ENCODE measurements at places on chromosomes 4 and X.

GRCh38 chrX:15814771-15815365 is 24.6 kb downstream of the ZRSR2 start:
- DNase-seq: no peak

DNA sequence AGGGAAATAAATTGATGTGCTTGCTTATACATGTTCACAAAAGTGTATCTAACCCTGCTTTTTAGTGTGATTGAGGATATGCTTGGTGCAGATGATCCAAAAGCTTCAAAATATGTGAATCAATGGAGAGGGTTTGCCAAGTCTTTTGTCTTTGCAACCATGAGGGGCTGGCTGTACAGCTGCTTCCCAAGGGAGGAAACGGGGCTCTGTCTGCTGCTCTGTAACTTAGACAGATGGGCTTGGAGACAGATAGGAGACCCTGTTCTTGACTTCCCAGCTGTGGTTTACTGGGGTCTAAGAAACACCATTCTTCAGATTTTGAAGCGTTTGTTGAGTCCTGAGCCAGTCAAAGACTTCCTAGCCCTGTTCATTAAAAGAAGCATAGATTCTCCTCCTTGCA is 152.3 kb downstream of the DCLK2 start:
- DNase-seq: no peak

GRCh38 chr4:23728393-23728792 is 161.5 kb downstream of the PPARGC1A start:
- DNase-seq: peak; percentile 47

- no peak for DNase-seq
Observed at GRCh38 chr4:146439437-146439836, 82.3 kb downstream of the SLC10A7 start.

- no peak for DNase-seq
Observed at GRCh38 chrX:123184219-123184865, at the start of gene GRIA3. Gene GRIA3 (plus strand): TSS chrX:123184278. CDS start chrX:123184536, 258 bp downstream.

DNA sequence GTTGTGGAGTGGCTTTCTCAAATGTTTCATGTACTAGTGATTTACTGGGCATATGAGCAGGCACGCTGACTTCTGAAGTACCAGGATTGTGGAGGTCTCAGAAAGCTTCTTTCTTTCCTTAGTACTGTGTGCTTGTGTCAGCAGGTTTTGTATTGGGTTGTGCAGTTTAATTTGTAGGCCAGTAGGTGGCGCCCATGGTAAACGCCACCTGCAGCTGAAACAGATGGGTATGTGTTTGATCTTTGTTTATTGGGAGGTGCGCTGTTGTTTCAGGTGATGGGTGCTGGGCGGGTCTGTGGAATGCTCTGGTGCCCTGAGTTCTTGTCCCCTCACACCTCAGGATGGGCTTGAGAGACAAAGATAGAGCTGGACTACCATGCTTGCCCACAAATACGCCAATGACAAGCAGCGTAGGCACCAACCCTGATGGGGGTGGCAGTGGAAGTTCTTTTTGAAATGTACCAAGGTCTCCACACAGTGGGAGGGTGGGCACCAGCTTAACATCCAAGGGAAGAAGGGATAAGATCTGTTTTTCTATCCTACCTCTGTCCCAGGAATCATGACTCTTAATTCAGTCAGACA is 141.5 kb downstream of the RPS6KA6 start:
- peak; percentile 33 for DNase-seq

GRCh38 chrX:30812326-30812725 is 76.7 kb downstream of the TAB3 start:
- no peak for DNase-seq

- no peak for DNase-seq
Observed at GRCh38 chr4:31239886-31240285, 519.7 kb downstream of the PCDH7 start.

DNA sequence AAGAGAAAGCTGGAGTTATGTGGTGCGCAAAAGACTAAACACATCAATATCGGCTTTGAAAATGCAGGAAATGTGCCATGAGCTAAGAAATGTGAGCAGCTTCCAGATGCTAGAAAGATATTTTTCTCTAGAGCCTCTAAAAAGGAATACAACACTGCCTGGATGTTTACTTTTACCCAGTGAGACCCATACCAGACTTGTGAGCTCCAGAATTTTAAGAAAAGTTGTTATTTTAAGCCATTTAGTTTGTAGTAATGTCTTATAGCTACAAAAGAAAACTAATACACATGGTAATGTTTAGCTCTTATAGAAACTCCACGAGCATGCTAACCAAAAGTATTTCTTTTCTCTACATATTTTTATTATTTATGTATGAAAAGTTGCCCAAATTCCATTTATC is 1389.4 kb downstream of the C4orf33 start:
- no peak for DNase-seq

DNA sequence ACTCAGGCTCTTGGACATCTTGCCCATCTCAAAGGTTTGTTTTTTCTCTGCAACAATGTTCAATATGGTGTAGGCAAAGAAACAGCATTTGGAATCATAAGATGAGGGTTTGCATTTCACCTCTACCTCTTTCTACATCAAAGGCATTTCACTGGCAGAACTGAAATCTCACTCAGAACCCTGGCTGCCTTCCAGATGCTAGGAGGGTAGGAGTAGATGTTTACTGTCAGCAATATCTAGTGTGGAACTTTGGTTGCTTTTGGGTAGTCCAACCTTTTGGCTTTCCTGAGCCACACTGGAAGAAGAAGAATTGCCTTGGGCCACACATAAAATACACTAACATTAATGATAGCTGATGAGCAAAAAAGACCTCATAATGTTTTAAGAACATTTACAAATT is 297.0 kb upstream of the KLF3 start:
- no peak for DNase-seq

DNA sequence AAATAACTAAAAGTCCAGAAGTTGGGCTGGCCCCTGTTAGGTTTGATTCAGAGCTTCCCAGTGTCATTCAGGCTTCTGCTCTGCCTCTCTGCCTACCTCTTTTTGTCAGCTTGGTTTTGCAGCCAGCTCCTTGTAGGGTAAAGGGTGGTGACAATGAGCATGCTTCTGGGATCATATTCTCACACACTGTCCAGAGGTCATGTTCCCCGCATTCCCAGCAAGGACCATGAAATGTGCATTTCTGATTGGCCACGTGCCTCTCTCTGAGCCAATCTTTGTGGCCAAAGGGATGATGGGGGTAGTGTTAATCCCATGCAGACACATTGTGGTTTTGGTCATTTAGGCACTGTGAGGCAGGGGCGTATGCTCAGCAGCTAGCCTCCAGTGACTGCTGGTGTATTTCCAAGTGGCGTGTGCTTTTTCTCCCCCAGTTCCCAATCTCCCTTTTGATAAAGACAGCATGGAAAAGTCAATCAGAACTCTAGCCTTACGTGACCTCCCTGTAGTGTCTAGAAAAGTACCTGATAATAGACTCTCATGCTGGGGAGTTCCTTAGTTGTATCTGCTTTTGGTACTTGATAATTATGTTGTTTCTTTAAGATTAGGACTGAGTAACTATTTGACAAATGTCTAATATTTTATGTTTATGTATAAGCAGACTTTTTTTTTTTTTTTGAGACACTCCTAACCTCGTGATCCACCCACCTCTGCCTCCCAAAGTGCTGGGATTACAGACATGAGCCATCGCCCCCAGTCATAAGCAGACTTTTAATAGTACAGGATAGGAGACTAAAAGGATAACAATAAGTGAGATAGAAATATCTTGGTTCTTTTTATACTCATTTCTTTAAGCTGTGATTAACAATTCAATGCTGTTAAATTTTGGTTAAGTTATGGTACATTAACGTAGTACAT is 57.8 kb downstream of the KIAA0232 start:
- peak; percentile 29 for DNase-seq

- DNase-seq: no peak
Observed at GRCh38 chr4:112645541-112646329, 8.8 kb downstream of the LARP7 start.

DNA sequence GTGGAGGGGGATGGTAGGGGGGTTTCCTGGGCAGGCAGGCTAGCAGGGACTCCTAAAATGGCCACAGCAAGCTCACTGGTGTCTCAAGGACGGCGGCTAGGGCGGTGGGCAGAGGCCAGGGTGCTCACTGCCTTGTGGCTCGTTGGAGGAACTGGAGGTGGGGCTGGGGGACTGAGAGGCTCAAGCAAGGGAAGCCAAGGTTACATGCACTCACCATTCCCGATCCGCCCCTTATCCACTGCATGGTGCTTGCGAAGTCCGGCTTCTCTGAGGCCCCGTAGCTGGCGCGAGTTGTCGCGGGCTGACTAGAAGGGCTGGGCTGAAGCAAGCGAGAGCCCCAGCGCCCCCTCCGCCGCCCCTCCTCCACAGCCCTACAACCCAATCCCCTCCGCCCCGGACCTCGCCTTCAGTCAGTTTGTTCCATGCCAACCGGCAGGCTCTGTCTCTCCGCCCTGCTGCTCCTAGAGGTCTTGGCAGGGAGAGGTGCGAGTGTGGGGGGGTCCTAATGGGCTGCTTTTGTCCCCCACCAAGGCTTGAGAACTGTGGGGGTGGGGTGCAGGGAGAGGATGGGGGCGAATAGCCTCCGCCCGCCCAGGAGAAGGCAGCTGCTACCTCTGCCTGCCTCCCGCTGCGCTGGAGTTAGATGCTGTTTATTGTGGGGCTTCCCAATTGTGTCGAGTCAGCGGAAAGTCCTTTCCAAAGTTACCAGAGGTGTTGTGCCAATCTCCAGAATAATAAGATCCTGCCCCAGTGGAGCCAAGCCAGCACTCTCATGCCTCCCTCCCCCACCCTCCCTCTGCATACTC is at the start of gene ARHGEF9:
Gene ARHGEF9 (minus strand): TSS at position 313 of the 806 bp plus-strand sequence. CDS start 69 bp downstream, at position 244.
- no peak for DNase-seq

GRCh38 chrX:24668111-24668510 is 21.0 kb upstream of the PCYT1B start:
- no peak for DNase-seq

DNA sequence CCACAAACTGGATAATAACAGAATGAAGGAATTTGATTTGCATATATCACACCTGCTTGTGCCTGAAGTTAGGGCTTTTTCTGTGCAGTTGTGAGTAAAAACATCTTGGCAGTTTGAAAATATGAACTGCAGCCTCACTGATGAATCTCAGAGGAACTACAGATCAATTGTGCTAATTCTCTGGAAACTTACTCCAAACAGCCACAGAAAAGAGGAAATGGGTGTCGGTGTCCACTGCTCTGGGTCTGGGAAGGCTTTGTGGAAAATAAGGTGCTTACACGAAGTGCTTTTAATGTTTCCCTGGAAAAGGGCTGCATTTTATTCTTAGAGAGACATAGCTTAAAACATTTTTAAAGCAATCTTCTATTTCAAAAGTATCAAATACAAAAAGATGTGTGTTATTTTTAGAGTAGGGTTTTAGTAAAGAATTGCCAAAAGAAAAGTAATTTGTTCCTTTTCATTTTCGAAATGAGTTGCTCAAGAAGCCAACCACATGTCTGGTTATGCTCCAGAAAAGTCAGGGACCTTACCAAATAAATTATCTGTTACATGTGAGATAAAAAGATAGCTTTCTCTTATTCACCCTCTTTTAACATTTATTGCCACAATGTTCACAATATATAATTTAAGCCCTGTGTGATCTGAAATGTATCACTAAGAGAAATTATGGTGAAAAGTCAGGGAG is 240.1 kb downstream of the FRAS1 start:
- DNase-seq: no peak

DNA sequence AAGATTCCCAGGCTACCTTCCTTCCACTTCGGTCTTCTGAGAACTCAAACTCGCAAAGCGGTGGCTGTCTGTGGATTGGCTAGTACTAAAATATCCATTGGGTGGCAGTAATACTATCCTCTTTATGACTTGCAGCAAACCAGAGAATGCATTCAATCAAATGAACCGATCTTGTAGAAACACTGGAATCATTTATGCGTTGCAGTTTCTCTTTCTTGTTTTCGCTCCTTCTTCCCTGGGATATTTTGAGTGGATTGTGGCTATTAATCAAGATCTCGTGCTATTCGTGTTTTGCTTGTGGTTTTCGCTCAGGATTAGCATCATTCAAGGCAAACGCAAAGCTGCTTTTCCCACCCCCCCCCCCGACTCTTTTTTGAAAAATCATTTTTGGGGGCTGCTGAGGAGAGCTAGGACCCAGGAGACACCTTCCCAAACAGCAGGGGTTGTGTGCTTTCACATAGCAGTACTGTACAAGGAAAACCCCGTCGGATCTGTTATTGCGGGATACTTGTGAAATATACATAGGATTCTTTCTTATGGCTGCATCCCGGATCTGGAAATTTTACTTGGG is at the start of gene IL1RAPL1:
Gene IL1RAPL1 (plus strand): TSS at position 466 of the 571 bp plus-strand sequence.
- peak; percentile 12 for DNase-seq

- DNase-seq: no peak
Observed at GRCh38 chr4:16085822-16086221, 2.0 kb upstream of the PROM1 start.

GRCh38 chrX:65574356-65574755 is 39.8 kb upstream of the LAS1L start:
- no peak for DNase-seq

- no peak for DNase-seq
Observed at GRCh38 chrX:75273483-75273882, 402 bp upstream of the UPRT start.

GRCh38 chr4:56976283-56976836 is 1.0 kb downstream of the NOA1 start:
- peak; percentile 9 for DNase-seq

DNA sequence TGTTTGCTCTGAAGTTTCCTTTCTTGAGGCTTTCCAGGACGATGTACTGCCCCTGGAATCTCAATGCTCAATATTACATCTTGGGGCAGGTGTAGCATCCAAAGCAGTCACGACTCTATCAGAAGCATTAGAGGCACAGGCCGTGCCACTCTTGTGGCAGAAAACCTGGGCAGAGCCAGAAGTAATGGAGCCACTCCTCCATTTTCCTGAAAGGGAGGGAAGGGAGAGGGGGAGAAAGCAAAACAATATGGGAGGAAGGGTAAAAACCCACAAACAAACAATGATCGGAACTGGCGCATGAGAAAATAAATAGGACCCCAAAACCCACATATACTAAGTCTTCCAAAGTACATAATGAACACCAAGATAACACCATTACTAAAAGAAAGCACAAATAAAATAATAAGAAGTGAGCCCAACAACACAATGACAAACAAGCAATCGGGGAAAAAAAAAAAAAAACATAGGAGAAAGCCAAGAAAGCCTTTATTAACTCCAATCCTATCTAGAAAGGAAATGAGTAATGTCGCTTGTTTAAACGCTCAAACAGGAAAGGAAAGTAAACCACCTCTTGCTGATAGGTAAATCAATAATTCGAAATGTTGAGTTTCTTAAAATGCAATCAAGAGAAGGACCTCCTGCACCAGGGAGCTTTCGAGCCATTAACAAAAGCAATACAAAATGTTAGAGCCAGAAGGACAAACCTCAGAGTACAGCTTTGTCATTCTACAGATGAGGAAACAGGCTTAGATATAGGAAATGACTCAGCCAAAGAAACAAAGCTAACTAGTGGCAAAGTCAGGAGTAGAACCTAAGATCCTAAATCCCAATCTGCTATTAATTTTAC is 117.4 kb downstream of the ATRX start:
- no peak for DNase-seq

- no peak for DNase-seq
Observed at GRCh38 chrX:99445336-99445735, 964.7 kb downstream of the PCDH19 start.

DNA sequence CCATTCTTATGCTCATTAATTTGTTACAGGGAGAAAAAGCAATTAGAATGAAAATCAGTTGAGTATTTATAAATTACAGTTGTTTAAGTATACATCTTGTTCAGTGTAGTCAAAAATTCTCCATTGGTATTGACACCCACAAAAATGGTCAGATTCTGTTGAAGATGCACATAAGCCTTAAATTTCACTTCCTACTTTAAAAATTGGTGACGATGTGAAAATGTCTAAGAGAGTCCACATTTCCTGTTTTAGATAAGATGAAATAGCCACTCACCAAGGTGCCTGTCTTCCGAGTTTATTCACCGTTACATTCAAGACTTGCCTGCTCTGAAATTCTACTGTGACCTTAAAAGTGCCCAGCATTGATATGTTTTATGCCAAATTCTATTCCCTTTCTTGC is 93.6 kb downstream of the GPR143 start:
- no peak for DNase-seq

Data from SW480 (cell line).